PC-9 (cell line): ENCODE measurements at places on chromosomes 2 and 18. TPM values are rescaled to one million over a fixed set of nuclear protein-coding genes. Genes with fewer than 3 reads are reported as not detected.

Gene SCYGR1
- not detected in 2 replicates for total RNA-seq

Gene CNOT9
- total RNA-seq: 45.8 and 46.0 TPM in 2 replicates

Gene EFEMP1
- 61.3 and 86.3 TPM in 2 replicates for total RNA-seq

Gene EPB41L5
- 18.4 and 21.6 TPM in 2 replicates for total RNA-seq

Gene HOXD10
- not detected in 2 replicates for total RNA-seq

Gene SERPINB4
- not detected in 2 replicates for total RNA-seq

Gene ASB18
- 0.46 TPM in 1 of 2 replicates, not detected in the other for total RNA-seq

Gene VIL1
- not detected in 2 replicates for total RNA-seq

Gene CXCR4
- total RNA-seq: 0.70 and 1.1 TPM in 2 replicates

Gene PKDCC
- 3.9 and 5.5 TPM in 2 replicates for total RNA-seq

Gene KIF1A
- not detected in 2 replicates for total RNA-seq

Gene NEMP2
- total RNA-seq: 8.3 and 9.7 TPM in 2 replicates

Gene NTSR2
- not detected in 2 replicates for total RNA-seq

Gene ASNSD1
- total RNA-seq: 14.8 TPM in 2 replicates

Gene SCYGR4
- not detected in 2 replicates for total RNA-seq

Gene RAB27B
- 9.9 and 12.7 TPM in 2 replicates for total RNA-seq

Gene LONRF2
- not detected in 2 replicates for total RNA-seq

Gene MROH2A
- total RNA-seq: 1.4 and 2.9 TPM in 2 replicates

Gene FSIP2
- total RNA-seq: 0.22 and 0.63 TPM in 2 replicates

Gene XIRP2
- total RNA-seq: not detected in 2 replicates

Gene IL1RN
- total RNA-seq: 5.0 and 8.4 TPM in 2 replicates

Gene C2orf81
- total RNA-seq: 9.8 and 12.0 TPM in 2 replicates

Gene CDKL4
- not detected in 2 replicates for total RNA-seq

Gene SLC4A3
- total RNA-seq: 7.3 and 9.0 TPM in 2 replicates

Gene ADRA2B
- total RNA-seq: 0.26 and 0.55 TPM in 2 replicates

Gene IL37
- 1.0 and 1.7 TPM in 2 replicates for total RNA-seq

Gene PLCL1
- total RNA-seq: not detected in 2 replicates
